ENCODE measurements at places on chromosomes 1 and 21.

- no peak for DNase-seq
Observed at GRCh38 chr1:232650418-232650817, 20.5 kb upstream of the SIPA1L2 start.

GRCh38 chr1:245835386-245835785 lies 671.7 kb downstream of the SMYD3 start:
- DNase-seq = no peak

GRCh38 chr1:240189386-240189989 lies 97.8 kb downstream of the FMN2 start:
- DNase-seq = no peak

- no peak for DNase-seq
Observed at GRCh38 chr21:41216486-41216885, 48.5 kb downstream of the BACE2 start.

- no peak for DNase-seq
Observed at GRCh38 chr1:60894741-60895140, 187.6 kb upstream of the NFIA start.

DNA sequence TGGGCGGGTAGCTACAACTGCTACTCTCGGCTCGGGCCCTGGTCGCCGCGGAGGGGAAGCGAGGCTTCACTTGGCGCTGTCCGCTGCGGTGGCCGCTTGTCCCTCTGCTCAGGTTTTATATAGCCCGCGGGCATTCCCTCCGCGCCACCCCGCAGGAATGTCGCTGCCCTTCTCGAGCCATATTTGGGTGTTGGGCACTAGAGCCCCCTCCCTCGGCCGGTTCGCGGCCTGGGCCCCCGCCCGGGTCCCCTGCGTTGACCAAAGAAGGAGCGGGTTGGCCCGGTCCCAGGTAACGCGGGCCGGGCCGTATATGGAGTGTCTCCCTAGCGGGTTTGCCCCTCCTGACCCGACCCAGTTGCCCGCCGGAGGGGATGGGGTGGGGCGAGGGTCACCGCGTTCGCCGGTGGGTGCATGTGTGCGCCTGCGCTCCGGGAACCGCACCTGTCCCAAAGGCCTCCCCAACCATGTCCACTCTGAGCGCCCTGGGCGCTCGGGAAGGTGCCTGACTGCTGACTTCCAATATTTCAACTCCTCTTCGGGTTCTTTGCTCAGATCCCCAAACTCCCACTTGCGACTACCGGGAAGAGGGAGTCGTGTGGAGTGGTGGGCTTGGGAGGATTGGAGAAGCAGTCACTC lies at the start of gene ACTA1:
Gene ACTA1 (minus strand): TSS at position 90 of the 636 bp plus-strand sequence. CDS start 979 bp downstream, outside the sequence.
- DNase-seq = no peak

DNA sequence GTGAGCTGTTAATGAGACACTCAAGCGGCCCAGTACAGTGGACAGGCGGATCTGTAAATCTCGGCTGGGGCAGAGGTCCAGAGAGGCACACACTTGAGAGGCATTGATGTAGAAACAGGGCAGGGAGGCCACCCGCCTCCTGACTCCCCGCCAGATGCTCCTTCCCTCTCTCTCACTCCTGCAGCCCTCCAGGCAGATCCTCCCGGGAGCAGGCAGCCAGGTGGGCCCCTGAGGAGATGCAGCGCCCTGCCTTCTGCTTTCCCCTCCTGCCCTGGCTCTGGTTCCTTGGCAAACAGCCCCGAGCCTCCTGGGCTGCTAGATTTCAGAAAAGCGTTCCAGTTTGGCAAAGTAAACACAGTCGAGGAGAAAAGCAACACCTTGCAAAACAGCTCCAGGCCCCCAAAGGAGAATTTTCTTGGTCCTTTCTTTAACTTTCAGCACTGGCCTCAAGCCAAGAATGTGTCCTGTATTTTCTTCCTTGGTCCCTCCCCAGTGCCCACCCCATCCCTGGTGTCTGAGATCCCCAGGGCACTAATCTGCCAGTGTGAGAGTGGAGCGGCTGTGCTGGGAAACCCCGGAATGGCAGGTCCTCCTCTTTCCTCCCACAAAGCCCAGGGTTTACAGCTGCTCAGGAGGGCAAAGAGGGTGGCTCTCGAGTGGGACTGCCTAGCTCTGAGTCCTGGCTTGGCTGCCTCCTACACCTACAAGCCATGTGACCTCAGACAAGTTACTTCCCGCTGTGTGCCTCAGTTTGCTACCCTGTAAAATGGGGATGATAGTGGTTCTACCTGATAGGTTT lies 29.4 kb upstream of the IFNLR1 start:
- no peak for DNase-seq

DNA sequence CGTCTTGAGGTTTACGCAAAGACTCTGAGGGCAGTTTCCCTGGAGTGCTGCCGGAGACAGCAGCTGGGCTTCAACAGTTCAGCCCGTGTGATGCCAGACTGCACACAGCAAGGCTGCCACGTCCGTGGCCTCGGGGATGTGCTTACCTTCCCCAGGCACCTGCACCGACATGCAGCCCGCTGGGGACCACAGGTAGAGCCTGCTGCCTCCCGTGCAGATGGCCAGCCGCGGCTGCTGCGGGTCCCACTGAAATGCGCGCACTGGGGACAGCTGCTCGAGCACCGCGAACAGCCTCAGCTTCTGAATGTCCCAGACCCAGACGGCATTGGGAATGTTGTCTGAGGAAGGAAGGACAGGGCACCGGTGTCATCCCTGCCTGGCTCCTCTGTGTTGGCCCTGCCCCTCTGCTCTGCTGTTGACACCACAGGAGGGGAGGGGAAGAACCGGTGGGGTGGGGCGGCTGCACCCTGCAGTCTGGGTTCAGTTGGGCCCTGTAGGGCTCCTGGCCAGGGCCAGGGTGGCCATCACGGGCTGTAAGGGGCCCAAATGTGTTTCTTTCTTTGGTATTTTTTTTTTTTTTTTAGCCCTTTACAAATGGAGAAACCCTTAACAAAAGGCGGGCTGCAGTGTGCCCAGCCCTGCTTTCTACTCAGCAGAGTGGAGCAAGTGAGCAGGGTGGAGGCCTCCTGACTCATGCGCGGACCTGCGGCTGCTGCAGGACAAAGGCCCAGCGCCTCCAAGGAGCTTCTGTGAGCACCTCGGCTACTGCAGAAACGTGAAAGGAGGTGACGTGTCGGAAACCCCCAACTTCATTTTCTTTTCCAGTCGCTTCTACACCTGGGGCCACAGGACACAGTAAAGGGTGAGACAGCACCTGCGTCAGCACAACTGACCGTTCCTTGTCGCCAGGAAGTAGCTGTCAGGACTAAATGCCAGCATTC lies 6.8 kb downstream of the TPRG1L start:
- no peak for DNase-seq

DNA sequence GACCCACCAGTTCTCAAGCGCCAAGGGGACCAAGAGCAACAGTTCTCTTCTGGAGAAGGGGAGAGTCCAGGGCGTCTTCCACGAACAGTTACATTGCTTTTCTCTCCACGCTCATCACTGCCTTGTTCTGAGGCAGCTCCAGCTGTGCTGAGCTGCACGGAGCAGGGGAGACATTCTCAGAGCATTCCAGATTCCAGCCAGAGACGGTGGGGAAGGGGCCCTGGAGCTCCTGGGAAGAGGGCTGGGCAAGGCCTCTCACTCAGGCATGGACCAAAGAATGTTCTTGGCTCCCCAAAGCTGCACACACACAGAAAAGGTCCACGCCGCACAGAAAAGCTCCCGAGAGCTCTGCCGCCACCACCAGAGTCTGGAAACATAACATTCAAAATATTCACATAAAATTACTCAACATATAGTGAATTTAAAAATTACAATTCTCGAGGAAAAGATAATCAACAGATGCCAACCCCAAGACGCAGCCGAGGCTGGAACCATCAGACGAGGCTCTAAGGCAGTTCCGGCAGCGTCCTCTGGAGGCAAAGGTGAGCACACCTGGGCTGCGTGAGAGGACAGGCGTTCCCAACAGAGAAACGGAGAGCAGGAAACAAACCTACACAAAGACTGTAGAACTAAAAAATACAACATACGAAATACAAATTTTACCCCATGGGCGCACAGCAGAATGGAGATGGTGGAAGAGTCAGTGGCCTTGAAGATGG lies 40.5 kb downstream of the UBE2G2 start:
- no peak for DNase-seq

- no peak for DNase-seq
Observed at GRCh38 chr1:112706505-112707220, at the start of gene RHOC. TSS of gene RHOC (minus strand) at chr1:112707127. CDS start at chr1:112703799, 3,328 bp downstream.

GRCh38 chr1:13784971-13785370 lies 85.0 kb downstream of the PRDM2 start:
- DNase-seq = no peak

- no peak for DNase-seq
Observed at GRCh38 chr21:31360717-31361116, 16.7 kb upstream of the TIAM1 start.

- no peak for DNase-seq
Observed at GRCh38 chr1:156858555-156858956, 361 bp downstream of the INSRR start.

DNA sequence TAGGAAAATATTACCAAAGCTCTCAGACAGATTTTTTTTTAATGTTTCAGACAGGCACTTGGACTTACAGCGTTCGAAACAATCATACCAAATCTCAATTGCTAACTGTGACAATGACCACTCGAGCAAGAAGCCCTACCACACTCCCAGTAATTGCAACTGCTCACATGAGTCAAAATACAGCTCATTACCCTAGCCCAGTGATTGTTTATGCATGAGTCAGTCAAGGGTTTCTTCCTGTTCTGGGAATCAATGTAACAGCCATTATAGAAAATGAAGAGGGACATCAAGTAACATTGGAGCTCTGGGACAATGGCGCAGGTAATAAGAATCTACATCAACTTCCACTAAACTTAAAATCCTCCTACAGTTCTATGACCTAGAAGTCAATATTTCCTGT lies 56.1 kb upstream of the SH3GLB1 start:
- DNase-seq = no peak

DNA sequence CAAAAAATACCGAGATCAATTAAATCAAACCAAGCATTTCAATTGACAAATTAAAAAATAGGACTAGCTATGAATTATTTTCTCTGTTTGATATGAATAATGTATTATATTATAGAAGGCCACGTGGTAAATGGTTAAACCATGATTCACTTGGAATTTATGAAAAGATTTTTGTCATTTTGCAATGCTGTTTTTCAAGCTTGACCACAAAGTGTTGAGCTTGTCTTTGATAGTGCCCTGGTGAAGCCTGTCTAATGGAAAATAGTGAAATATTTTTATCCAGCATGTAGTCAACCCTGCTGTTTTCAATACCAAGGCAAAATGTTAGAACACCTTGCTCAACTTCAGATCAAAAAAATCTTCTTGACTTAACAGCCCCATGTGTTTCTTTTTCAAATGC lies 288.0 kb upstream of the PRMT6 start:
- DNase-seq = no peak

- no peak for DNase-seq
Observed at GRCh38 chr1:213564215-213564659, 423.5 kb upstream of the PROX1 start.

DNA sequence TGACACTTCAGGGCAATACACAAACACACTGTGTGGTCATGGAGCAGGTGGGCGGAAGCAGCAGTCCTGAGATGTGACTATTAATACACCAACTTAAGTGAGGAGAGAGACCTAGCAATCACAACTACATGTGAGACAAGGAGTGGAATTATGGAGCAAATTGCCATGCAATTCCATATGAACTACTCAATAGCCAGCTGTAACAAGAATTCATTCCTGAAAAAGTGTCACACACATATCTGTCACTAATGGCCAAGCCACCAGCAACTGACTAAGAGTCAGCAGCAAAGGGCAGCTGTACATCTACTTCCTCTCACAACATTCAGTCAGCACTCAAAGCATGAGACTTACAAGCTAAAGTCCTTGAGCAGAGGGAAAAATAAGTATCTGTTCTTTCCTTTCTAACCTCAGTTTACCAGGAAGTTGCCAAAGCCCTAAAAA lies 46.2 kb downstream of the GPR3 start:
- no peak for DNase-seq

- no peak for DNase-seq
Observed at GRCh38 chr1:19672237-19672636, 7.6 kb downstream of the HTR6 start.

- DNase-seq = no peak
Observed at GRCh38 chr1:30968220-30968971, 59.8 kb upstream of the SDC3 start.

DNA sequence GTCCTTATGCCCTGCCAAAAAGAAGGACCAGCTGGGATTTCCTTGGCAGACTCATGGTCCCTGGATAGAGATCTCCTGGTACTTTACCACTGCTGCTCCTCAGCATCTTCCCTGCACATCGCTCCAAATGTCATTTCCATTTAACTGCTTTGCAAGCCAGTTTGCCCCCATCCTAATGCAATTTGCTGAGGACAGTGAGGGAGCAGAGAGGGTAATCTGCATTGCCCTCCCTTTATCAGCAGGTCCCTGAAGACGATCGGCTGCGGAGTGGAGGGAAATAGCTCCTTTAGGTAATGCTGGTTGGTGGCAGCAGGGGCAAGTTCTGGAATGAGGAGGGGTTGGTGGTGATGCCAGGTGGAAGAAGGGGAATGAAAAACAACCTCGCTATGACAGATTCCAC lies 2.7 kb downstream of the PLXNA2 start:
- DNase-seq = no peak

DNA sequence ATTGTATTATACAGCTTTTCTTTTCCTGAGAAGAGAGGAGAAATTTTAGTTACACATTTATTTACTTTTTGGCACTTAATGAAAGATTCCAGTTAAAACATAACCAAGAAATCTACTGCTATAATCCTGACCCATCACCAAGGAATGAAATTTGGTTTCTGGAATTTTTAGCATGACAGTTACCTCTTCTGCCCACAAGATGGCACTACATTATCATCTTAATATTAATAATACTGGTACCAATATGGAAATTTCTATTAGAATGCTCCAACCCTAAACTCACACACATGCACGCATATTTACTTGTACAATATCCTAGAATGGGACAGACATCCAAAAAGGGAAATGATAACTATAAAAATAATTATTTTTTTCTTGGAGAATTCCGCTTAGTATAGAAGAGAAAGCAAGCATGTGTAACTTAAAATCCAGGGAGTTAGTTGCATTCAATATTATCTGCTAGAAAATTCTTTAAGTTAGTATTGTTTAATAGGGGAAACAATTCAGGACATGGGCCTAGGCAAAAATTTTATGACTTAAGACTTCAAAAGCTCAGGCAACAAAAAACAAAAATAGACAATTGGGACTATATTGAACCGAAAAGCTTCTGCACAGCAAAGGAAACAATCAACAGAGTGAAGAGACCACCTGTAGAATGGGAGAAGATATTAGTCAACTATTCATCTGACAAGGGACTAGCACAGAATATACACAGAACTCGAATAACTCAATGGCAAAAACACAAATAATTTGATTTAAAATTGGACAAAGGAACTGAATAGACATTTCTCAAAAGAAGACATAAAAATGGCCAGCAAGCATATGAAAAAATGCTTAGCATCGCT lies 37.4 kb downstream of the MAP3K21 start:
- no peak for DNase-seq

DNA sequence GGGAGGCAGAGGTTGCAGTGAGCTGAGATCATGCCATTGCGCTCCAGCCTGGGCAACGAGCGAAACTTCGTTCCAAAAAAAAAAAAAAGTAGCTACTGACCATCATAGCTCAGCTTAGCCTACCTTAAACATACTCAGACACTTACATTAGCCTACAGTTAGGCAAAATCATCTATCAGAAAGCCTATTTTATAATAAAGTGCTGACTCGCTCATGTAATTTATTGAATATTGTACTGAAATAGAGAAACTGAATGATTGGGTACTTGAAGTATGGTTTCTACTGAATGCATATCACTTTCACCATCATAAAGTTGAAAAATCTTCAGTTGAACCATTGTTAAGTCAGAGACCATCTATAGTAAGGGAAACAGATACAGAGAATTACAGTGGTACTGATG lies 93.9 kb upstream of the BMP8A start:
- DNase-seq = no peak

GRCh38 chr1:71921935-71922559 lies 360.3 kb downstream of the NEGR1 start:
- DNase-seq = no peak

Data from activated effector memory CD4-positive, alpha-beta T cell treated with Interleukin-2 at 50 U/mL for 16 hours (primary cell).